ENCODE measurements at places on chromosomes 13 and 19.
A peak's percentile ranks its signal among the peaks of the same experiment; 100 is the strongest.

GRCh38 chr13:44575741-44576350, at the start of gene TSC22D1:
TSC22D1 (minus strand) TSS chr13:44576330; CDS start chr13:44576074, 256 bp downstream.
- peak; percentile 73 for DNase-seq

DNA sequence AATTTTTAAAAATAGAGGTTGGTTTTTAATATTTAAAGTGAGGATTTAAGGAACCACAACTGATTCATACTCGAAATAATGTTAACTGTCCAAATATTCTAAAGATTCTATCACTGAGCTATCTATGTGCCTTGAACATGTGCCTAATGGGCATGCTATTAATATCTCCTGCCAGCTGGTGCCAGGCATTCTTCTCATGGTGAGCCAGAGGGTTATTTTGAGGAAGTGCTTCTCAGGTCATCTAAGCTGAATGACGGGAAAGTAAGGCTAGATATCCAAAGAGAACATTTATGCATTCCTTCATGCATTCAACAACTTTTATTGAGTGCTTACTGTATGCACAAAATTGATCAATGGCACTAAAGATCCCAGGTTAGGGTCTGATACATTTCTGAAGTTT, 138.2 kb downstream of the PIBF1 start:
- DNase-seq, result no peak

DNA sequence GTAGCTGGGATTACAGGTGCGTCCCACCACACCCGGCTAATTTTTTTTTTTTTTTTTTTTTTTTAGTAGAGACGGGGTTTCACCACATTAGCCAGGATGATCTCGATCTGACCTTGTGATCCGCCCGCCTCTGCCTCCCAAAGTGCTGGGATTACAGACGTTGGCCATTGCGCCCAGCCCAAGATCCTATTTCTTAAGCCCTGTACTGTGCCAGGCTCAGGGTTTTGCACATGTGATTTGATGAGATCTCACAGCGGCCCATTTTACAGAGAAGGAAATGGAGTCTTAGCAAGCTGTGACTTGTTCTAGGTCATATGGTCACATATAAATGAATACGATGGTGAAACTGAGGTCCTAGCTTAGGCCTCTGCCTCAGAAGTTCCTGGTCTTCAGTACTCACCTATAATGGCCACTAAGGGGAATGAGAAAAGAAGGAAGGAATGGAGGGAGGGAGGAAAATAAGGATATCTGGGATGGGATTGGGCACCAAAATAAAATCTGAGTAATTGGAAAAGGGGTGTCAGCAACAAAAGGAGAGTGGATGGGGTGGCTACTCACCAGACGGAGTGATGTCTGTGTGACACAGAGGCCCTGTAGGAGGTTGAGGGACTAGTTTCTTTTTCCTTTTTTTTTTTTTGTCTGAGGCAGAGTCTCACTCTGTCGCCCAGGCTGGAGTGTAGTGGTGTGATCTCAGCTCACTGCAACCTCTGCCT, 1.3 kb downstream of the OSCAR start:
- DNase-seq, result no peak

GRCh38 chr19:3366753-3367627, 607 bp downstream of the NFIC start:
- peak; percentile 85 for DNase-seq

- DNase-seq, result no peak
Measured at GRCh38 chr19:29658221-29658991, 6.9 kb upstream of the PLEKHF1 start.

DNA sequence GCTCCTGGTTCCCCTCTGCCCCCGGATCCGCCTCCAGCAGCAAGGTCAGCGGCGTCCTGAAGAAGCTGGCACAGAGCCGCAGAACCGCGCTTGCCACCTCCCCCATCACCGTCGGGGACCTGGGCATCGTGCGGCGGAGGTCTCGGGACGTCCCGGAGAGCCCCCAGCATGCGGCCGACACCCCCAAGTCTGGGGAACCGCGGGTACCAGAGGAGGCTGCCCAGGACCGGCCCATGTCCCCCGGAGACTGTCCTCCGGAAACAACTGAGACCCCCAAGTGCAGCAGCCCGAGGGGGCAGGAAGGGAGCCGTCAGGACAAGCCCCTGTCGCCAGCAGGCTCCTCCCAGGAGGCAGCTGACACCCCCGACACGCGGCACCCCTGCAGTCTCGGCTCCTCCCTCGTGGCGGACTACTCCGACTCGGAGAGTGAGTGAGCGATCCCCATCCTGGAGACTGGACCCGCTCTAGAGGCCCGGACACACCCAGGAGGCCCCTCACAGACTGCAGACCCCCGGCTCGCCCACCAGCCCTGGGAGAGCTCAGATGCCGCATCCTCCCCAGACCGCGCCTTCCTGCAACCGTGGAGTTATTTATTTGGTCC, 1.6 kb upstream of the MRI1 start:
- no peak for DNase-seq

GRCh38 chr19:3625996-3626472, 556 bp downstream of the CACTIN start:
- DNase-seq, result no peak

DNA sequence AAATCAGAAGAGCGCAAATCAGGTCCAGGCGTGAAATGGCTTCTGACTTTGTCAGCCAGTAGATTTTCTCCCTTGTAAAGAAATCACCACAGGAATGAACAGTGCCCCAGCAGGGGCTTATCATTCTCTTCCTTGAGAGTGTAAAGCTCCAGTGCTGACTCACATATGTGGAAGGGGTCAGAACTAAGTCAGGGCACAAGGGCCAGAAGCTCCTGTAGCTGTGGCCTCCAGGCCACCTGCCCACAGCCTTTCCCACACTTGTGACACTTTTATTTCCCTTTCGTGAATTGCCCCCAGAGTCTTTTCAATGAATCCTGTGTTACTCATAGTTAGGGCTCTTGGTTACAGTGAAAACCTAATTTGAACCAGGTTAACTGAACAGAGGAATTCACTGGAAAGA, 99.6 kb downstream of the SUCLA2 start:
- DNase-seq, result no peak

DNA sequence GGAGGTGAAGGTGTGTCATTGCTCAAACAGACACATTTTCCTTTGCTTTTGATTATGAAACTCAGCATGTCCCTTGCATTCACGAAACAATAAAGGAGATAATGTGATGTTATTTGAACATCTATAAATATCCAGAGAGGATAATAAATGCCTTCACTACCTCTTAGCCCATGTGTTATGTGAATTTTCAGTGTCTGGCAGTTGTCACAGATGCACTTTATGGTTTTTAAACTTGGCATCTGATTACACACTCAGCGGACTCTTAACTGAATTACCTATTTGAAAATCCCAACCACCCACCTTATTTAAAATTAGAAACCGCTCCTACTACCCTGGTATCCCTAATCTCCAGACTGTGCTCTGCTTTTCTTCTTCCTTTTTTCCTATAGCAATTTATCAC, 254.2 kb downstream of the COG6 start:
- DNase-seq, result no peak

DNA sequence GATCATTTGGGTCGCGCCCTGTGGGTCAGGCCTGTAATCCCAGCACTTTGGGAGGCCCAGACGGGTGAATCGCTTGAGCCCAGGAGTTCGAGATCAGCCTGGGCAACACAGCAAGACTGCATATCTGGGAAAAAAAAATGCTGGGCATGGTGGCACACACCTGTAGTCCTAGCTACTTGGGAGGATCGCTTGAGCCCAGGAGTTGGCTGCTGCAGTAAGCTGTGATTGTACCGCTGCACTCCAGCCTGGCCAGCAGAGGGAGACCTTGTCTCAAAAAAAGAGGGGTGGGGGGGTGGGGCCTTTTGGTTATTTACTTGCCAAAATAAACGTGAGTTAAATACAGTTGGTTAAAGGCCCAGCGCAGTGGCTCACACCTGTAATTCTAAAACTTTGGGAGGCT, 9.8 kb upstream of the ZNF544 start:
- no peak for DNase-seq

GRCh38 chr19:57682226-57682766, 519 bp downstream of the ZNF551 start:
- no peak for DNase-seq

- DNase-seq, result no peak
Measured at GRCh38 chr19:12748489-12748888, 3.1 kb upstream of the BEST2 start.

DNA sequence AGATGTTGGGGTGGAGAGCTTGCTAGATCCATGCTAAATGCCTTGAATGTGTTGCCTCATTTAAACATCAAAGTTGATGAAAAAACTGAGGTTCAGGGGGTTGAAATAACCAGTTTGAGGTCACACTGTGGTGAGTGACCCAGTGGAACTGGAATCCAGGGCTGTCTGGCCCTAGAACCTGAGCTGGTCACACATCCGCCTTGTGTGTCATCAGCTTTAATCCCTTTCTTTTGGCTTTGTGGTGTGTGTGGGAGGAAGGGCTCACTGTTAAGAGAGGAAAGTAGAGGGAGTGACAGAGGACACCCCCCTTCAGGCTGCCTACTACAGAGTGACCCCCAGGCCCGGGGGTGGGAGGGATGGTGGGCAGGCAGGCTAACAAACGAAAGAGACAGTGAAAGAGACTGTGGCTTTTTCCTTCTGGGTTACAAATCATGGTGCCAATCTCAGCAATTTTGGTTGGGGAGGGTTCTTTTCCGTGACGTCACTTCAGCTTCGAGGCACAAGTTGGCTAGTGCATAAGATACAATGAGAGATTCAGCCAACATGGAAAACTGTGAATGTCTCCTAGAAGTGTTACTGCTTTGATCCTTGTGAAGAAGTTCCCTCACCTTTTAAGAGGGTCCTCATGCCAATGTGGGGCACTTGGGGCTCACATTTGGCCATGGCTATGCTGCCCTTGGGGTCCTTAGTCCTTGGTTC, 164.9 kb downstream of the DLEU7 start:
- no peak for DNase-seq

DNA sequence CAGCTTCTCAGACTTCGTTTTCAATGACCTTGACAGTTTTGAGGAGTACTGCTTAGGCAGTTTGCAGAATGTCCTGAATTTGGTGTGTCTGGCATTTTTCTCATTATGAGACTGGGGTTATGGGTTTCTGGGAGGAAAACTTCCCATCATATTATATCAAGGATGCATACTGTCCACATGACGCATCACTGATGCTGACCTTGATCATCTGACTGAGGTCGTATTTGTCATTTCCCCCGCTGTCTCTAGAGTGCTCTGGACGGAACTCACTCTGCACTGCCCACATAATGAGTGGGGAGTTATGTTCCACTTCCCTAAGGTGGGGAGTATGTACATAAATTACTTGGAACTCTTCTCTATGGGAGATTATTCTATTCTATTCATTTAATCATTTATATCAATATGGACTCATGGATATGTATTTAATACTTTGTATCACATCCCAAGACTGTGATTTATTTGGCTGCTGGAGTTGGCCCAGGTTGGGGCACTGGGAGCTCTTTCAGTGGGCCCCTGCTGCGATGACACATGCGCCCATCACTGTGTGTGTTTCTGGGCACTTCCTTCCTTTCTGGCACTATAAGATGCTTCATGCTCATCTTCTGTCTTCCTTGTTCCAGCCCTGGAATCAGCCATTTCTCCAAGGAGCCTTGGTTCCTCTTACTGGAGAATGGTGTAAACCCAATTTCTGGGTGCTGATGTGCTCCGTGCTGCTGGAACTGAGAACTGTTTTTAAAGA, 138.6 kb downstream of the MIPEP start:
- no peak for DNase-seq

DNA sequence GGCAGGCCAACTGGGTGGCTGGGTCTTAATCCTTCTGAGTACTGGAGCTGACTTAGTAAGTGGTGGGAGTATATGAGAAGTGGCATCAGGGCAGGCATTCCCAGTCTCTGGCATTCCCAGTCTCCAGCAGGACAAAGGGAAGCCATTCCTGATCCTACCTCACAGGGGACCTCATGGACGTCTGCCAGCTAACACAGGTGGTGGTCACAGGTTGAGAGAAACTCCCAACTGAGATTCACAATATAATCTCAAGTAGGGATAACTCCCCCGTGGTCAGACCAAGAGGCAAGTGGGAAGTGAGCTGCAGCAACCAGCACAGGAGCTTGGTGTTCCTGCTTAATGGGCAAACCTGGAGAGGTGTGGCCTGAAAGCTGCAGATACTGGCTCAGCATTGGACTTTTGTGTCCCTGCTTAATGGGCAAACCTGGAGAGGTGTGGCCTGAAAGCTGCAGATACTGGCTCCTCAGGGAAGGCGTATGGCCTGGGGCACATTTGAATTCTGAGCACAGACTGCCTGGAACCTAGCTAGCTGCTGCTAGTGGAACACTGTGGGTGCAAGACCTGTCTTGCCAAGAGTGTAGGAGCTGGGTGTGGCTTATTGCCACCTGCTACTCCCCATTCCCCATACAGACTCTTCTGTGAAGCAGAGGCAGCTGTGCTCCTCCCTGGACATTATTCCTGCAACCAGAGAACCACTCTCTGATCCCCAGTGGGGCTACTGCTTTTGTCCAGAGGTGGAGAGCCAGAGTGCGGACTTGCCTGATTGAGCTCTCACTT, 25.9 kb upstream of the OR10H2 start:
- DNase-seq, result no peak

- DNase-seq, result no peak
Measured at GRCh38 chr13:50257646-50258045, 242.4 kb downstream of the KCNRG start.

GRCh38 chr13:29621841-29622240, 26.4 kb upstream of the SLC7A1 start:
- no peak for DNase-seq

DNA sequence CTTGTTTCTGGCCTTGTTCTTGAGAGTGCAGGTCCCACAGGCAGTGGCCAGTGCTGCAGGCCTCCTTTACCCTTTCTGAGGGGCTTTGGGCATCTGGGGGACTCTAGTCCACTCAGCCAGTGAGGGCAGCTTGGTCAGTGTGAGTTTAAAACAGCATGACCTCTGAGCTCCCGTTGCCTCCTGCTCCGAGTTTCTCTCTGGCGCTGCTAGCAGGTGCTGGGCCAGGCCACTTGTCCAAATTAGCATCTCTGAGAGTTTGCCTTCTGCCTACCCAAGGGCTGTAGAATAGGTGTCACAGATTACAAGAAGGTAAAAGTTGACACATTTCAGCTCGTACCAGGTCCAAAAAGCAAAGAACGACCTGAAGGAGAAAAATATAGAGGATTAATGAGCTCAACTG, 105.9 kb downstream of the SIPA1L3 start:
- DNase-seq, result no peak

- DNase-seq, result no peak
Measured at GRCh38 chr19:4456476-4456842, 1.1 kb downstream of the UBXN6 start.

DNA sequence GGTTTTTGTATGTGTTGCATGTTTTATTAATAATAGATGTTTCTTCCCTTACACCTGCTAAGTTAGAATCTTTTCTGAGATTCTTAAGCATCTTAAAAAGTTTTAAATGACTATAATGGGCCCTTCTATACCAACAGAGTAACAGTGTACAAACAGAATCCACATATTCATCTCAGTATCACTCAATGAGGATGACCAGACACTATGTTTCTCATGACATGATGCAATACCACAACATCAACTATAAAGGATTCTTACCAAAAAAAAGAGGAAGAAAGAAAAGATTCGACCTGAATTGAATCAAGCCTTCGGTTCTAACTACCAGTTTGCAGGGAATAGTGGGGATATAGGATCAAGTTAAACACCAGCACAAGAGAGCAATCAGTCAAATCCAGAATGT, 56.5 kb downstream of the INTS6 start:
- no peak for DNase-seq

- no peak for DNase-seq
Measured at GRCh38 chr19:49952479-49952836, 8.5 kb downstream of the SIGLEC11 start.
